ENCODE measurements at places on chromosomes 4 and X.

GRCh38 chr4:2713337-2713736 is 42.8 kb downstream of the TNIP2 start:
- no peak for DNase-seq

GRCh38 chr4:41315862-41316261 is 59.1 kb downstream of the UCHL1 start:
- DNase-seq: no peak

GRCh38 chrX:22171287-22172060 is 101.2 kb upstream of the CBLL2 start:
- DNase-seq: no peak

GRCh38 chrX:102515975-102516941 is at the start of gene TMSB15A:
TMSB15A (minus strand) TSS chrX:102516739.
- peak; percentile 61 for DNase-seq

GRCh38 chr4:89981789-89982334 is 87.2 kb downstream of the MMRN1 start:
- DNase-seq: no peak

DNA sequence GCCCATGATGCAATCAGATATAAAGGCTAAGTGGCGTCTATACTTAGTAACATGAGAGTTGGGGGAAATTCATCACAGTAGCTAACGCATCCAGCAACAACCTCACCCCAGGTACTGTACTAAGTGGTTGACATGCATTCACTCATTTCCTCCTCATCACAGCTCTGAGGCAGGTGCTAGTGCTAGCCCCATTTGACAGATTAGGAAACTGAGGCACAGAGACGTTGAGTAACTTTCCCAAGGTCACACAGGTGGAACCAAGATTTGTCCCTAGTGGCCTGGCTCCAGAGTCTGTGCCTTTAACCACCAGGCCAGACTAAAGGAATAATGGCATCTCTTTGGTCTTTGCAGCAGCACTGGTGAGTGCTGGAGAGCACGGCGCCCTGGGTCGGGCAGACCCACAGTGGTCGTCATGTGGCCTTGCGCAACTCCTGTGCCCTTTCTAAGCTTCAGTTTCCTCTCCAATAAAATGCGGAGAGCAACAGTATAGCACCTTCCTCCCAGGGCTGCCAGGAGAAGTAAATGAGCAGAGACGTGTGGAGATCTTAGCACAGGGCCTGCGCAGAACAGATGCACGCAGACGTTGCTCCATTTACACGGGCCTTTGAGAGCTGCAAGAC is 186.4 kb downstream of the BCOR start:
- DNase-seq: no peak

- no peak for DNase-seq
Measured at GRCh38 chrX:74521961-74522751, 92.3 kb downstream of the RLIM start.

- DNase-seq: no peak
Measured at GRCh38 chr4:15144967-15145295, 142.7 kb downstream of the CPEB2 start.

DNA sequence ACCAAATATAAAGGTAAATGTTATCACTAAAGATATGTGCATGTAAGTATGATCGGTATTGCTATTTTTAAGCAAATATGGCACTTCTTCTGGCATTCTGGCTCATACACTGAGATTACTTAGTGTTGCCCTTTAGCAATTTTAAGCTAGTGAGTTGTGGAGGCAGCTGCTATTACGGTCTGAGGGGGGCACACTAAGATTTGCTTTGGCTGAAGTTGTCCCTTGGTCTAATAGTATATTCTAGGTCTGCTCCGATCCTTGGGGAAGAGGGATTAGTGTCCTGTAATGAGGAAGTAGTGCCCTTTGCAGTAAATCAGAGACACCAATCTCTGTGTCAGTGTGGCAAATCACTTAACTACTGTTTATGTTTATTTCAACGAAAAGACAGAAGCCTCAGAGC is 196.5 kb upstream of the FTHL17 start:
- DNase-seq: no peak

DNA sequence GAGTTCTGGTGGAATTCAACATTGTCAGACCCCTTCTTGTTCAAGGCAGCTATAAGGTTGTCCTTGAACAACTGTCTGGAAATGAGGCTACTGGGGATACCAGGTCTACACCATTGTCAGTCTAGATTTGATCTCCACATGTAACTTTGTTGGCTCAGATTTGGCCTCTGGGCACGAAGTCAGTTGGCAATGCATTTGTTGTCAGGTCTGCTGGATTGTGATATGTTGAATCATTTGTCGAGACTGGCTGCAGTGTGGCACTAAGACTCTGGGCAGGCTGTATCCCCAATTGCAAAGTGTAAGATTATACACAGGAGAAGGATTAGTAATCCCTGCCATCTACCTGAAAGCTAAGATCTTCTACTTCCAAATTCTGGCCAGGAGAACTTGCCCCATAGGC is 26.5 kb downstream of the ZNF81 start:
- DNase-seq: no peak

- DNase-seq: no peak
Measured at GRCh38 chrX:9670136-9670814, 95.4 kb downstream of the GPR143 start.

- no peak for DNase-seq
Measured at GRCh38 chr4:19478791-19479190, 772.9 kb upstream of the SLIT2 start.

DNA sequence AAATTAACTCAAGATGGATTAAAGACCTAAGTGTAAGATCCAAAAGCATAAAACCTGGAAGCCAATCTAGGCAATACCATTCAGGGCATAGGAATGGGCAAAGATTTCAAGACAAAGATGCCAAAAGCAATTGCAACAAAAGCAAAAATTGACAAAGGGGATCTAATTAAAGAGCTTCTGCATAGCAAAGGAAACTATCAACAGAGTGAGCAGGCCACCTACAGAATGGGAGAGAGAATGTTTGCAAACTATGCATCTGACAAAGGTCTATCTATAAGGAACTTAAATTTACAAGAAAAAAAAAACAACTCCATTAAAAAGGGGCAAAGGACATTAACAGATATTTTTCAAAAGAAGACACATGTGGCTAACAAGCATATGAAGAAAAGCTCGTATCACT is 171.9 kb downstream of the RAB28 start:
- DNase-seq: no peak

- DNase-seq: no peak
Measured at GRCh38 chrX:133850399-133850798, 135.0 kb downstream of the GPC3 start.

GRCh38 chr4:143307531-143307930 is 29.1 kb upstream of the GAB1 start:
- no peak for DNase-seq

DNA sequence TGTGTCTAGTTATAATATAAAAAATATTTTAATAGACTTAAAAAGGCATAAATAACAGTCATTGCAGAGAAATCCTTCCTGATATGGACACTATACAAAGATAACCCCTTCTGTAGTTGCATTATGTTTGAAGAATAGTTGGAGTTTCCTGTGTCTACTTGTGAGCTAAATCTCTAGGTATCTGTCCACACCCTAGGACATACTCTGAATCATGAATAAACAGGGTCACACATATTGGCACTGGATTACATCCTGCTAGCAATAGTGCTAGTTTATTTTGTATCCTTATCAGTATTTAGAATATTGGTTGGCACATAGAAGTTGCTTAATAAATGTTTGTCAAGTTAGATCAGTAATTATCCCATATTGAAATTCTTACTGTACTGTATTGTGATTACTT is 173.9 kb downstream of the GRXCR1 start:
- DNase-seq: no peak

GRCh38 chr4:92333016-92333415 is 29.2 kb downstream of the GRID2 start:
- DNase-seq: no peak

- no peak for DNase-seq
Measured at GRCh38 chrX:14899607-14900006, 26.4 kb downstream of the MOSPD2 start.

DNA sequence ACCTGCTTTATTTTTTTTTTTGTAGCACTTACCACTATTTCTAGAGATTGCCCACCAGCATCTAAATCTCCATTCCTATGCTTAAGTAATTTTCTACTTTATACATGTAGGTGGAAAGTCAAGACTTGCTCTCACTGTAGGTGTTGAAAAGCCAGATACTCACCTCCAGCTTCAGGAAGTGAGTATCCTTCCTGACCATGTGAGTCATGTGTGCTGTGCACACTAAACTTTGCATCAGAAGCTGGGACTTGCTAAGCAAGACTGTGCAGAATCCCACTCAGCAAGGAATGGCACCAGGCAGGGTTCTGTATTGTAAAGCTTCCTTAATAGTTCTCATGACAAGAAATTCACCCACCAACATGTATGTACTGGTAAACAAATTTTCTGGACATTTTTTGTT is 151.8 kb downstream of the POU4F2 start:
- DNase-seq: no peak

- DNase-seq: peak; percentile 66
Measured at GRCh38 chrX:154458116-154458953, at the start of gene PLXNA3. PLXNA3 (plus strand) TSS chrX:154458281; CDS start chrX:154460184, 1,903 bp downstream.

- DNase-seq: no peak
Measured at GRCh38 chr4:166426300-166426863, 553.3 kb downstream of the TLL1 start.

DNA sequence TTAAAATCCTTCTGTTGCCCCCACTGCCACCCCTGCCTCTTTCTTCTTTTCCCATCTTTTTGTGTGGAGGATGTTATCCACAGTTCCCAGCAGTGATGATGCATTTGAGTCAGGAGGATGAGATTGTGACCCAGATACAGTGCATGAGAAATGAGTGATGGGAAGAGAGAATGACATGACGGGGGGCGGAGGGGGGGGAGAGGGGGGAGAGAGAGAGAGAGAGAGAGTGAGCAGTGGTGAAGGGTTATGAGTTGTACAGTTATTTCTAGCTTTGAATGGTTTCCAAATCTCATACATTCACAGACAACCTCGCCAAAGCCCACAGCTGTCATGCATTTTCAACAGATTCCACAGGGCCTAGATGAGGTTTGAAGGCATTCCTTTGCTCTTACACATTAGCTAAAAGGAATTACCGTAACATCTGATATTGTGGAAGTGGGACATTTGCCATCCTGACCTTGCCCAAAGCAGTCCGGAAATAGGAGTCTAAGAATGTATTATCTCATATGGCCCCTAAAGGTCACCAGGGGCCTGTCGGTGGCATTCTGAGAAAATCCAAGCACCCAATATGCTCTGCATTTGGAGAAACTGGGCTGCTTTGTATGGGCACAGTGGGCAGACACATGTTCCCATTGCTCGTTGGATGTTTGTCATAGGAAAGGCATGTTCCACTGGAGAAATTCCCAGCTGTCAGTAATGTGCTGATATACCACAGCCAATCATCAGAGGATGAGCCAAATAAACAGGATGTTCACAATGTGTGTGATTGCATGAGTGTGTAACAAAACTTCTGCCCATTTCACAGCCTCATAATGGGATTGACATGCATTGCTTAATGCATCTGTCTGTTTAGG is 435.8 kb downstream of the SPRY1 start:
- no peak for DNase-seq

- DNase-seq: no peak
Measured at GRCh38 chr4:181676546-181676945, 566.7 kb upstream of the TENM3 start.

GRCh38 chrX:117910216-117910615 is 206.4 kb downstream of the KLHL13 start:
- DNase-seq: no peak

DNA sequence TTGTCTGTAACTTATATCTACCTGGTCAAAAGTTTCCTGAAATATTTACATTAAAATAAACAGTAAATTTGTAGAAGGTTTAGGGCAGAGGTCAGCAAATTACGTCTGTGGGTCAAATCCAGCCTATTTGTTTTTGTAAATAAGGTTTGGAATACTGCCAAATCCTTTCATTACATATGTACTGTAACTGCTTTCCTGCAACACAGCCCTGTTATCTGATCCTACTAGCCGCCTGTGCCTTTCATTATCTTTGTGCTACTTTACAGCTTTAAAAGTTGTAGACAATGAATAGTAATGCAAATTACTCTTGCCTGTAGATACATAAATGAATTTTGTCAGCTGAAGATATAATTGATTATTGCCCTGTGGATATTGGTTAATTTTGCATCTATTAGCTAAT is 369.6 kb upstream of the SLC7A11 start:
- no peak for DNase-seq

DNA sequence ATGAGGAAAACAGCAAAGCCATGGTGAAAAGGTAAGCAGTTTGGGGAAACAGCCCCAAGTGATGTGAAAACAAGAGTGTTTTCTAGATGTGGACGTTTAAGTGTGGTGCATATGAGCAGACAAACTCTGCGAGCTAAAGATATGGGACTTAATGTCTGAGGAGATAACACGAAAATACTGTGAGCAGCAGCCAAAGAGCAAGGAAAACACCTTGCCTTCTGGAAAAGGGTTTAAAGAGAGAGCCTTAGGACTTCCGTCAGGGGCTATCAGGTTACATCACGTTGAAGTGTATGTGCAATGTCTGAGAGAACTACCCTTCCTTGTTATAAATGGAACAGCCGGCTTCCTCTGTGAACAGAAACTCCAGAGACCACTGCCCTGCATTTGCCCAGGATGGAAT is 54.2 kb downstream of the LEF1 start:
- no peak for DNase-seq

- peak; percentile 49 for DNase-seq
Measured at GRCh38 chrX:24479924-24480323, 14.8 kb downstream of the PDK3 start.

GRCh38 chr4:141576585-141577110 is 59.7 kb upstream of the IL15 start:
- no peak for DNase-seq

GRCh38 chr4:188177997-188178675 is 38.9 kb downstream of the TRIML1 start:
- DNase-seq: no peak

DNA sequence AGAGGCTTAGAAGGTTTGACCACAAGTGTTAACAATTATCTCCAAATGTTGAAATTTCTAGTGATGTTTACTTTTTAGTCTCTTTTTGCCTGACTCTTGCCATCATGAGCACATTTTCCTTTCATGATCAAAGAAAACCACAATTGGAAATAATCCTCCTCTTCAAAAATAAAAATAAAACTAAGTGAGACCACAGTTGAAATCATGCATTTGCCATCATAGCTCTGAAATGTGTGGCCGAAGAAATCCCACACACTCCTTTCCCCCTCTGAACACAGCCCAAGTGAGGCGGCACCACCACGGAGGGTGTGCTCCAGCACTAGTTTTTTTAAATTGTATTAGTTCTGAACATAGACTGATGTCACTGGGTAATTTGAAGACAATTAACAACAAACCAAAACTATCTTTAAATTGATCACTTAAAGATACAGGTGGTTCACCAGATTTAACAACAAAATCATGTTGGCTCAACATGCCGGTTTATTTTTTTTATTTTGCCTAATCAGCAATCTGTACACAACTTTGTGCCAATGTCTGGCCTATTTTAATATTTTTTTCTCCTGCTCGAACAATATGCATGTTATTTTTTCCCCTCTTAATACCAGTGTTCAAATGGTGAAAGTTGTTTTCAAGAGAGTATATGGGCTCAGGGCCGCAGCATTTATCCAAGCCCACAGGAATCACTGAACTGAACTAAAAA is 17.6 kb downstream of the APBB2 start:
- DNase-seq: no peak

All from germinal center (tissue), 1 donor.